ENCODE measurements at places on chromosomes 5 and 9.

DNA sequence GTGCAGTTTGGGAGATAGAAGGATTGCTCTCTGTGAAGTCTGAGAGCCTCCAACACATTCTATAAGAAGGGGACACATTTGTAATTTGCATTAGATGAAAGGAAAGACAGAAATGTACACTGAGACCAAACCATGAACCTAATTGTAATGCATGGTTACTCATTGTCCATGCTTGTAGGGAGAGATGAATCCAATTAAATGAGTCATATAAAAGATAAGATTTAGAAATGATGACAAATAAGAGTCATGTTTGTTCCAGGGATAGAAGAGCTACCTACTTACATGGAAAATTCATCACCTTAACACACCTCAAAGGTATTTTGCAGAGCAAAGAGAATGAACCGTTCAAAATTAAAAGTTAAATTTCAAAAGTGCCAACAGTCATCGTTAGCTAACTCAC is 85.1 kb downstream of the FBXL7 start:
- DNase-seq, result peak; percentile 1

DNA sequence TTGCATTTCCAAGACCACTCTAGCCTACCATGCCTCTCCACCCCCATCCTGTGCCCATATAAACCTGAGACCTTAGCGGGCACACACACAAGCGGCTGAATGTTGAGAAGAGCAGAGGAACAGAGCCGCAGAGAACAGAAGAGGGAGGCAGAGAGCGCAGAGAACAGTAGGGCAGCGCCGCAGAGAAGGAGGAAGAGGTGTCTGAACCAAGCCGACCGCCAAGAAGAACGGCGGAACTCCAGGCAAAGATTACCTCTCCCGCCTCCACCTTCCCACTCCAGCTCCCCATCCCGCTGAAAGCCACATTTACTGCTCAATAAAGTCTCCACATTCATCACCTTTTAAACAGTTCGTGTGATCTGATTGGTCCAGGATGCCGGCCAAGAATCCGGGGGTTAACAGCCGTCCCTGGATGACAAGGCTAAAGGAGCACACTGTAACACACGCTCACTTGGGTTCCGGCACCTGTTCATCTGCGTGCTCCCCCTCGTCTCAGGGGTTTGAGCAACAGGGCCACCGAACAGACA is 33.2 kb downstream of the GRIN3A start:
- peak; percentile 57 for DNase-seq

- DNase-seq, result no peak
Observed at GRCh38 chr5:143560378-143560777, 156.9 kb upstream of the NR3C1 start.

GRCh38 chr9:14170973-14171596 is 142.9 kb downstream of the NFIB start:
- DNase-seq, result peak; percentile 42

GRCh38 chr9:125948887-125949596 is 201.9 kb downstream of the PBX3 start:
- no peak for DNase-seq

All from kidney tubule cell (primary cell).